ENCODE measurements at places on chromosomes 7 and 10.

GRCh38 chr10:43145311-43145710 is 7.1 kb downstream of the CSGALNACT2 start:
- no peak for DNase-seq

GRCh38 chr10:117441361-117441760 is 66.1 kb upstream of the PDZD8 start:
- DNase-seq, result no peak

DNA sequence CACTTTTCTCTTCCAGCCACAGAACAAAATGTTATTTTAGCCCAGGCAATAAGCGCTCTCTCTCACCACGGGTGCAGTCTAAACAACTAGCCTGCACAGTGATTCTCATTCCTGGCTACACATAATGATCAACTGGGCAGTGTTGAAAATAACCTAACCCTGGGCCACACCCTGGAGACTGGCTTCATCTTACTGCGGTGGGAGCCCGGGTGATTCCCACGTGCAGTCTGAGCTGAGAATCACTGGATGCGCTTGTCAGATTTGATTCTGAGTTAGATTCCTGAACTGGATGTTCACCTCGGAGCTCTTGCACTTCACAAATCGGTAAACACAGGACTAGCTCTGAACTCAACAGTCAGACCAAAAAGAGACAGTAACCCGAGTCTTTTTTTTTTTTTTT is 14.9 kb downstream of the ZC3HAV1 start:
- DNase-seq, result no peak

GRCh38 chr10:66362522-66362921 is 563.3 kb upstream of the LRRTM3 start:
- DNase-seq, result no peak

DNA sequence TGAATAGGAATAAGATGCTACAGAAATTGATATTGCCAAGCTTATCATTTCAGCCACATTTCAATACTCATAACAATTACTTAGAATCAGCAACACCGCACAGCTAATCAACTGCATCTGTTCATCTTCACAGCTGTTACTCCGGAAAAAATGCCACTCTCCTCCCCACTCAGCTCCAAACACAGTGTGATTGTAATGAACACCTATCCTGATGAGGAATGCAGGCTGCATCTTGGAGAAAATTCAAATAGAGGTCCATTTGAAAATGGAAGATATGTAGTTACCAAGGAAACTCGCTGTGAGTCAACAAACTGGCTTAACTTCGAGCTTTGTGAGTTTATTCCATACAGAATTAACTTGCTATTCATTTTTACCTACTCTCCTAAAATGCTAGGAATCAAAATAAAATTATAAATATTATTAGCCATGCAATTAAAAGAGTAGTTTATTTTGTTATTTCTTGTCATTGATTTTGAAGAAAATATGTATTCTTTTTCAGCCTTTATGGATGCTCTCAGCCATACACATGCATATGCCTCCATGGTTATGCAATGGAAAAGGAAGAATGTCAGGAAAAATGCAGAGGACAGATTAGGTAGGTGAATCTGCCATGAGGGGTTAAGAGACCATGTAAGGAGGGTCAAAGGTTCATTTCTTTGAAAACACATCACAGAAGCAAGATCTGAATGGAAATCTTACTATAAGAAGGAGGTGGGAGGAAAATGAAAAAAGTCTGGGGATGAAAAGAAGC is 267.2 kb downstream of the POM121L12 start:
- DNase-seq, result no peak

DNA sequence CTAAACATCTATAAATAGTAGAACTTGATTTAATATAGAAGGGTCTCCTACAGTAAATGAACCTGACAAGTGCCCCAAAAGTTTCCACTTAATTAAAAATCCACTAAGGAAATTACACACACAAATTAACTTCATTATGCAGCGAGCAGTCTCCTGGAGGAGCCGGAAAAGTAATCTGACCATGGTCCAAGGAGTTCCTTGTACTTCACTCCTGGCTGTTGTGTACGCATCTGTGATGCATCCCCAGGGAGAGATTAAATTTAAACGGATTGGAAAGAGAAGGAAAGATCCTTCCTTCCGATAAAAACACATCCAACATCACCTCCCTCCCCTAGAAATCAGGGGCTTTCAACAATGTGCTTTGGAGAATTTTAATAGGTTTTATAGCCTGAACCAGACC is 85.5 kb downstream of the PARD3 start:
- no peak for DNase-seq

- DNase-seq, result no peak
These were observed 21.8 kb upstream of the EXOC6 start for GRCh38 chr10:92826504-92826903.

DNA sequence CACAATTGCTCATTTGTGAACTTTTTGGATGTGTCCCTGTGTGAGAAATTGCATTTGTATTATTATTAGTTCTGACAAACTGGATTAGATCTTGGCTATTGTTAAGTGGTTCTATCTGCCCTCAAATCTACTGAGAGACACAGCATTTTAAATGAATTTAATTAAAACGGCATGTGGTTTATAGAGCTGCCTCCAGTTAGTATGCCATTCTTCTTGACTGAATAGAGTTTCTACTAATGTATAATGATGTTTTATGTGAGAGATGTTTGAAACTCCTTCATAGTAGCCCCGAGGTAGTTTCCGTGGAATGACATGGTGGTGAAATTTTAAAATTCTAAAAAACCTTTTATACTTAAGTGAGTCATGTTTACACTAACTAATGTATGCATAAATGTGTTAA is 110.9 kb downstream of the DYNC1I1 start:
- DNase-seq, result no peak

- no peak for DNase-seq
These were observed 44.3 kb upstream of the PRKAR1B start for GRCh38 chr7:771234-772004.

DNA sequence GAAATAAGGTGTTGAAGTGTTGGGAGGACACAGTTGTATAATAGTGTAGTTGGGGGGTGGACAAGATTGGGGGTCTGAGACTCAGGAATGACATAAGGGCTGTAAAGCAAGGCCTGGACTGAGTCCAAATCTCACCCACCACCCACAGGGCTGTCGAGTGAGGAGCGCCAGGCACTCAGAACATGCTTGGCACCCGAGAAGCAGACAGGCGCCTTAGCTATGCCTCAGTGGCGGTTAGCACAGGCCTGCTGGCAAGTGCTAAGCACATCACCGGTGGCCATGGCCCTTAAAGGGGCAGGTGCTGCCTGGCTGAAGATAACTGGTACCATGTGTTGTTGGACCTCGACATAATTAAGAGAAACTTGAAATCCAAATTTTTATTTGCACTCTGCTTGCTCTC is 90.7 kb downstream of the COL13A1 start:
- DNase-seq, result no peak

DNA sequence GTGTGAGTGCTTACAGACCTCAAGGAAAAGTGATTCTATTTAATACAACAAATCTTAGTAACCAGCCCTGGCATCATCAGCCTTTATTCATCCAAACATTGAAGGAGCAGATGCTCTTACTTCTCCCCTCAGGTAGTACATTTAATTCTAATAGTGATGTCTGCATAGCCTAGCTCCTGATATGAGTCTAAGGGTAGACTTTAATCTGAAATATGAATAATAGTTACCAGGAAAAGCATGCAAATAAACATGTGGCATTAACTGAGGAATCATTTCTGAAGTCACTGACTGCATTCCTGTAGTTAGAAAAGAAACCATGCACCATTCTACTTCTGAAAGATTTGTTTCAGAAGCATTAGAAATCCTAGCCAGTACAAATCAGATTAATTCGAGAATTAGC is 25.7 kb upstream of the LMBR1 start:
- no peak for DNase-seq

DNA sequence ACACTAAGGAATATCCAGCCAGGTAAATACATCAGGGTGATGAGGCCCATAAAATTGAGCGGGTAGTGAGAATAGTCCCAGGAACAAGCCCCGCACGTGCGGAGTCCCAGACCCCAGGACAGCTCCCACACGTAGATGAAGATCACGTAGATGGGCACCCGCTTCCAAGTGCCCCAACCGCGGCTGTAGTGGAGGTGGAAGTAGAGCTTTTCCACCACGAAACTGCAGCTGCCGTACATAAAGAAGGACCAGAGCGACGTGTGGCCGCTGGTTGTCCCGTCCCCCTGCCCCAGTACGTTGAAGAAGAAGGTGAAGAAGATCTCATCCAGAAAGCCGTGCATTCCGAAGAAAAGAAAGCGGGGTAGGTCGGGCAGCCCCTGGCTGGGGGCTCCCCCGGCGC is 948 bp downstream of the TMEM229A start:
- no peak for DNase-seq

- DNase-seq, result no peak
These were observed 178.7 kb downstream of the CACNA2D1 start for GRCh38 chr7:82264783-82265305.

DNA sequence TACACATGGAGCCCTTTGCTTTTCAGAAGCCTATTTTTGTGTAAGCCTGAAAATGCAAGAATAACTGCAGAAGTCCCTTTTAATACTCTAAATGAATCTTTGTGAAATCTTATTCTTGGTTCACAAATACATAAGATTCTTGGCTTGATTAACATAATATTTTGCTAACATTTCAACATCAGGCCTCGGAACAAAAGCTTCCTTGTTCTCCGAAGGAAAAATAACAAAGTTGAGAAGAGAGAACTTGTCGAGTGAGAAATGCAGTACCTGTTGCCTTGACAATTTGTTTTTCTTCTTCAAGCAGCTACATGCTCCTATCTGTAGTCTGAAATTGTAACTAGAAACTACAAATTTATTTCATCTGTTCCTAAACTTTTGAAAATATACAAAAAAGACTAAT is 8.5 kb downstream of the NT5C2 start:
- no peak for DNase-seq

DNA sequence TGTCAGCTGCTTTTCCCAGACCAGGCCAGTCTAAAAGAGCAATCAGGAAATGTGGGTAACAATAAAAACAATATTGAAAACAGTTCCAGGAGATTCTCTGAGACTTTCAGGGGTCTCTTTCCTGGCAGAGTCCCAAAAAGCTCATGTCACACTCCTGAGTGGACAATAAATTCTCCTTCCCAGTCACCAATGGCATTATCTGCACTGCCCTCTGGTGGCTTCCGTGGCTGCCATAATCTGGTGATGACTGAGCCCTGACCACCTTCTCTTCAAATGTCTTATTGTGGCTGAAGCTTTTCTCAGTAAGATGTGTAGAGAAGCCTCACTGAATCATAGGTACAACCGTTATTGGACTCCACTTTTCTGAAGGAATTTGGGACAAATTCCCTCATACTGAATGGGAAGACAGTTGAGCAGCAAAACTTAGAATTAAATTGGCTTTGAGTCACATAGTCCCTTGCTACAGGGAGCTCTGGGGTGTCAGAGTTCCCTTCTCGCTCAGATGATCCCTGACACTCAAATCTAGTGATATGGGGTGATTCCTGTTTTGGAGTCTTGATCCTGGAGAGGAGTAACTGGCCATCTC is 24.4 kb upstream of the ASAH2 start:
- no peak for DNase-seq

DNA sequence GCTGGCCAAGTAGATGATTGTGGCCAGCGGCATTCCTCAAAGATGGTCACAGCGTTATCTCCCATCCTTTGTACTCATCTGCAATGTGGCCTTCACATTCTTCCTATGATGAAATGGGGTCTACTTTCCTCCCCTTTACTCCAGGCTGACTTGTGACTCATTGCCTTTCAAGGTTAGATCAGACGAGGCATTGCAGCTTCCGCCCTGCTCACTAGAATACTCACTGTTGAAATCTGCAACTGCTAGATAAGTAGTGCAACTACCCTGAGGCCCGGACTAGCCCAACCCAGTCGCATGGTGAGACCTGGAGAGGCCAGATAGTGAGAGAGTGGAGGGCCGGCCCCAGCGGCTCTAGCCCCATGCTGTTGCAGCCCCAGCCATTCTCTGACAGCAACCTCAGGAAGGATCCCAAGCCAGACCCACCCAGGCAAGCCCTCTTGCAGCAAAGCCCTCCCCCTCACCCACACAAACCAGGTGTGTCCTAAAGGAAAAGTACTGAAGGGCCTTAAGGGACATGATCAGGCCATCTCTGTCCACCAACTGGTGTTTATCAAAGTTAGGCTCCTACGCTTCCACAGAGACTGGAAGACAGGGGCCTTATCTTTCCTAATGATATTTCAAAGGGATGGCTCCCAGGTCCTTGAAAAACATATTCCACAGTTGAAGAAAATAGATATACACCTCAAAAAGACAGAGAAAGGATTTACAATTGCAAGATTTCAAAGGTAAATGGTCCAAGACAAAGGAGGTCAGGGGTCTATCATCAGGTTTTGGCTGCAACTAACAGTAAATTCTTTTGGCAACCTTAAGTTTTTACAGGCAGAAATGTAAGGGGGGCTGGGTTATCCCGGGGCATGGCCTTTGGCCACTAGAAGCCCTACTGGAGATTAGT is 107.2 kb upstream of the TRIM24 start:
- DNase-seq, result no peak

DNA sequence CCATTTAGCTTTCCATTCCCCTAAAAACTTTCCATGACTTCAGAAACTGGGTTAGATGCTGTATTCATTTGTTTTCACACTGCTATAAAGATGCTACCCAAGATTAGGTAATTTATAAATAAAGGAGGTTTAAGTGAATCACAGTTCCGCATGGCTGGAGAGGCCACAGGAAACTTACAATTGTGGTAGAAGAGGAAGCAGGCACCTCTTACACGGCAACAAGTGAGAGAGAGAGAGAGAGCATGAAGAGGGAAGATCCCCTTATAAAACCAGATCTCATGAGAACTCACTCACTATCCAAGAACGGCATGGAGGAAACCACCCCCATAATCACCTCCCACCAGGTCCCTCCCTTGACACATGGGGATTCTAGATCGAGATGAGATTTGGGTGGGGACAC is 336.8 kb downstream of the TFEC start:
- DNase-seq, result no peak

DNA sequence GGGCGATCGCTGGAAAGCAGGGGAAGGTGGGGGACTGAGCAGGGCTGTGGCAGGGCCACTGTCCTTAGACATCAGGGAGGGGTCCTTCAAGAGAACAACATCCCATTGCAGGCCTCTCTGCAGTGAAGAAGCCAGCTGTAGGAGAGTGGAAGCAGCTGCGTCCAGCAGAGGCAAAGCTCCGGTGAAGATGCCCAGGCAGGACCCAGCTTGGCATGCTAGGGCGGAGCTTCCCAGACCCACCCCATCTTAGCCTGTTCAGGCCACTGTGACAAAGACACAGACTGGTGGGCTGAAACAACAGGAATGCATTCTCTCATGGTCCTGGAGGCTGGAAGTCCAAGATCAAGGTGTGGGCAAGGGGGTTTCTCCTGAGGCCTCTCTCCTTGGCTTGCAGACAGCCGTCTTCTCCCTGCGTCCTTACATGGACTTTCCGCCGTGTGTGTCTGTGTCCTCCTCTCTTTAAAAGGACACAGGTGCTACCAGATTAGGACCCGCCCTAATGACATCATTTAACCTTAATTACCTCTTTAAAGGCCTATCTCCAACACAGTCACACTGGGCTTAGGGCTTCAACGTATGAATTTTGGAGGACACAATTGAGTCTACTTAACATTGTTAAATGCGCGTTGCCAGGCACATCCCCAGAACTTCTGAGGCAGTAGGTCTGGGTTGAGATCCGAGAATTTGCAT is 178.1 kb upstream of the GRB10 start:
- DNase-seq, result no peak

Data from epithelial cell of proximal tubule (primary cell).